NB4 (cell line): ENCODE measurements at places on chromosomes 12 and 14.

DNA sequence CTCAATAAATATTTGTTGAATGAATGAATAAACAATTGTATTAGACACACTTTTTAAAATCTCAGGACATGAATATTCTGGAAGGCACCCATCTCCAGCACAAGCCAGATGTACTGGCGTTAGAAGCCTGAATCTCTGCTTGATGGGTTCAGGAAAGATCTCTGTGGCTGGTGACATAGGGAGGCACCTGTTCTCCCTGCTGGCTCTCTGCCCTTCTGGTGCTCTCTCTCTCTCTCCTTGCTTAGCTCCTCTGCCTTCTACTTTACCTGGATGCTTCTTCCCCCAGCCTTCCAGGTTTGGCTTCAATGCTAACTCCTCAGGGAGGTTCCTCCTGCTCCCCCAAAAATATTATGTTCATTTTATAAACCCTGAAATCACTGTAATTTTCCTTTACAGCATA, 1.5 kb downstream of the CYP46A1 start:
- DNase-seq, result no peak

DNA sequence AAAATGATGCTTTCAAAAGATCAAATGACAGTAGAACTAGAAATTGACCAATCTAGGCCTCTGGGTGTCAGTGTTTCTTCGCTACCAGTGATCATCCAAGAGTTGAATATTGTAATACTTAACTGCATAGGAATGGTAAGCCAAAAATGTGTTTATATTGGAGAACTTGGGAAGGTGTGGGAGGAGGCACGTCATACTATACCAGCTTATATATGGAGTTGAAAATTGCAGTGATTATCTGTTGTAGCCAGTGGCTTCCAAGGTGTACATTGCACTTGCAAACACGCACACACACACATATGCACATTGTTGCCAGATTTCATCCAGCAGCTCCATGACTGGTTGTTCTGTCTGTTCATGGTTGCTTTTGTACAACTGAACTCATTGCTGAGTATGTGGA, 36.1 kb downstream of the EID3 start:
- no peak for DNase-seq

DNA sequence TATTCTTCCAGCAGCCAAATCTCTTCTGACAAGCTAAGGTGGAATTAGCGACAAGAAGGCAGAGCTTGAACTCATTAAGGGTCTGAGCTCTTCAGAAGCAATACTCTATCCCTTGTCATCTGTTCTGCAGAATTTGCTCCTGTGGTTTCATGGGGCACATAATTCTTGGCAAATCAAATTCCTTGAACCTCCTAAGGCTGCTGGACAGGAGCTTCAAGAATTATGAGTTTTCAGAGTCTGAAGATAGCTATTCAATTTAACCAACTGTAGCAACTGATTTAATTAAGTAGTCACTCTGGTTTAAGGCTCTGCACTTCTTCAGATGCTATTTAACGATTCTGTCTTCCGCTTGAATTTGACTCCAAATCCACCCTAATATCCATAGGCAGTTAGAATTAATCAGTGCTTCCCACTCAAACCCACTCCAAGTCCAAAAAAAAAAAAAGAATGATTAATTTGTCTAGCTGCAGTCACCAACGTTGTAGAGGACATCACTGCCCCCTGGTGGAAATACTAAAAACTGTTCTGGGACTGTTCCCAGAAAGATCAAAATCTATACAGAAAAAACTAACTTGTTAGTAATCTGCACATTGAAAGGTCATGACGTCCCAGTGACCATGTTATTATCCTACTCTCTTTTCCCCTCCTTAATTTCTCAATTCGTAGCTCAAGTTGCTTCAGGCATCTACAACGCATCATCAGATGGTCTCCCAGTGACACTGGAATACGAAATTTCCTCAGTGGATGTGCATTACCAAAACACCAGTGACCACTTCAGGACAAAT, 169.9 kb downstream of the KIF21A start:
- DNase-seq, result peak; percentile 44

- no peak for DNase-seq
Observed at GRCh38 chr12:30514666-30515065, 181.0 kb downstream of the IPO8 start.

DNA sequence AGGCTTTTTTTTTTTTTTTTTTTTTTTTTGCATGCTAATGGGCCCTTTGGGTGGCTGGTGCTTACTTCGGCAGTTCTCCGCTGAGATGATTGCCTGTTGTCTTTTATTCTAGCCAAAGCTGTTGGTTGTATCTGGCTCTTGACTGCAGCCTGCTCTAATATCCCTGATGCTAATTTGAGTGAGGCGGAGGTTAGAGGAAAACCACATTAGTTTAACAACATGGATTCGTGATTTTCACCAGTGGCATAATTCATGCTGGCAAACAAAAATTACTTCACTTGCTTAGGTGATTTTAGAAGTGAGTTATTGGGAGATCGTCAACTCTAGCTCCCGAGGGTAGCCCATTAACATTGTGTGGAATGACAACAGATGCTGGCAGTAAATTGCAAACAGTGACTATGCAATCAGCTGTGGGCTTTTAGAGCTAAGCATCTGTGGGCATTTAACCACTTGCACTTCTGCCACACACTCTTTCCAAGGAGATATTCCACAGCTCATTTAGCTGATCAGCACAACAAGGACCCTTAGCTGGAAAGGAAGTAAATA, 97.6 kb upstream of the ZDHHC17 start:
- no peak for DNase-seq

DNA sequence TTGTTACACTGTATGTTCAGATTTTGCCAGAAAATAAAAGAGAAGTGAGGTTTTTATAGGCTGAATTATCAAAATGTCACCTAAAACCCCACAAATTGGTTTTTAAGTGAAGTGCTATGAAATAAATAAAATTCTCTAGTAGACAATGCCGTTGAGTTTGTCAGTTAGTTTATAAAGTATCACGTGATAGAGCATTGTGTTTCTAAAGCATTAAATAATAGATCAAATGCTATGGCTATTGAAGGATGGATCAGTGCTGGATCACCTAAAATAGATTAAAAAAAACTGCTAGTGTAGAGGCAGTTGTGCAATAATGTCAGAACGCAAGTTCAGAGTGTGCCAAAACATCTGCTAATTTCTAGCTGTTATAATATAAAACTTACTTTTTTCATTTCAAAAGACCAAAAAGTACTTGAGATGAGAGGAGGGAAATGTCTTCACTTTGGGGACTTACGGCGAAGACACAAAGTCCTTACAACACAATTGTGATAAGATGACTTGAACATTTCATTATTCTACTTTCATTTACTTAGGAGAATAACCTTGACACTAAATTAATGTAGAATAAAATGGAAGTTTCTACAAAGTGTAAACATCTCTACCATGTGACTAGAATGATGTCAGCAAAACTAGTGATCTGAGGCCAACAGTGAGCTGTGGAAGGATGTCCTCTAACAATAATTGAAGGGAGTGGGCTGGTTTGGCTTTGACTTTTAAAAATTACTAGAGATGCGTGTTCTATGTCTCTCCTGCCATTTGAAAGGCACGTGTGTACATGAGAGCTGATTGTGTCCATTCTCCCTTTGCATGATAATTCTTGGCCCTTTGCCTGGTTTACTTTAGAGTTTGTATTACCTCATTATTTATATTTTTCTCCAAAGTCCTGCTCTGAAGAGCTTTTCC, 154.4 kb upstream of the PDE3A start:
- DNase-seq, result no peak

- peak; percentile 79 for DNase-seq
Observed at GRCh38 chr12:26124446-26125399, at the start of gene BHLHE41. Gene BHLHE41 (minus strand): TSS chr12:26125037. CDS start chr12:26124779, 258 bp downstream.

- DNase-seq, result no peak
Observed at GRCh38 chr12:28966046-28966780, 182.9 kb upstream of the FAR2 start.

DNA sequence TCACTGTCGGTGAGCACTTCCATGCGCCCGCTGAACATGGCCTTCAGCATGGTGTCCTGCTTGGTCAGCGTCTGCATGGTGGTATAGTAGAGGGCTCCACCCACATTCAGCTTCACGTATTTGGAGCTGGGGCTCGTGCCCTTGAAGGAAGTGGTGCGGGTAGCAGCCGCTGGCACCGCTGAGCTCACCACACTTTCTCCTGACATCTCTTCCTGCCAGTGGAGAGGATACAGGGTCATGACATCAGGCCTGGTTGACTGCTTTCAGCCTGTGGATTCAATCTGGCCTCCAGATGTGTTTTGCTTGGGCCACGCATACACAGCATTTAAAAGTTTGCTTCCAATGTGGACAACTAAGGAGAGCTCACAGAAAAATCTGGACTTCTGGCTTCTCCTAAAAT, 7.6 kb downstream of the KCTD10 start:
- no peak for DNase-seq

DNA sequence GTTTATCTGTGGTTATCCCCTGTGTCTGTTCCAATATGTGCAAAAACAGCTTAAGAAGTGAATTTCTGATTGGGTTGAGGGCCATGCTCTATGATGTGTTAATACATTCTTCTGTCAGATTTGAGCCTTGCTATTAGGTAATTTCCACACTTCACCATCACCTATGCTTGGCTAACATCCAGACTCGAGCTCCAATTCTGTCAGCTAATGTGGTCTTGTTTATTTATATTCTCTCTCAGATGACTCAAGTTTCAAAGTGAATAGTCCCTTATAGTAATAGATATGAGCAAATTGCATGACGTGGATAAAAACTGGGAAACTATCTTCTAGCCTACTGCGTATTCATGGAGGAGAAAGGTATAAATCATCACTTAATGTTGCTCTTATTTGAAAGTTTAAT, 451.3 kb downstream of the SNAPC1 start:
- DNase-seq, result no peak

GRCh38 chr12:23463172-23463571, 486.3 kb downstream of the SOX5 start:
- DNase-seq, result no peak

- peak; percentile 96 for DNase-seq
Observed at GRCh38 chr12:124457287-124458219, 109.9 kb downstream of the NCOR2 start.

GRCh38 chr12:50182461-50182860, 15.3 kb upstream of the CERS5 start:
- DNase-seq, result no peak

DNA sequence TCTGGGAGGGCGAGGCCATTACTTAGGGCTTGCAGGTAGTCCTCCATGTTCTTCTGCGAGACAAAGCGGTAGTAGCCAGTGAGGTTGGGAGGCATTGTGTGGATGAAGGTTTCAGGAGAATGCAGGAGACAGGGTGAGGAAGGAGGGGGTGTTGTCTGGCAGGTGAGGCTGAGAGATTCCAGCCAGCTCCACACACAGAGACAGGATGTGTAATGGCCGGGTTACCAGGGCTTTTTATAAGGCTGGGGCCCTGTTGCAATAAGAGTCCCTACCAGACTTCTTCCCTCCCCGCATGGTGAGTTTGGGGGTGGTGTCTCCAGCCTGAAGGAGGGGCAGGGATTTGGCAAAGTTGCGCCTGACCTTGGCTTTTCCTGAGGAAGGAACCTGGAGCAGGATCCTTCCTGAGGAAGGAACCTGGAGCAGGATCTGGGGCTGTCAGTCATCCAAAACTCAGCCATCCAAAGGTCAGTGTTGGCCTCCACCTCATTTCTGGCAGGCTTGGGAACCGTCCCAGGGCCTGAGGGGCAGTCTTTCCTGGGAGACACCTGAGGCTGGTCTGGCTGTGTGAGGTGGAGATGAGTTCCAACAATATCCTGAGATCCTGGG, at the start of gene RBP5:
Gene RBP5, minus strand, starts transcription at position 209 of the 606 bp plus-strand sequence. Its CDS starts 114 bp downstream, at position 95.
- DNase-seq, result no peak

DNA sequence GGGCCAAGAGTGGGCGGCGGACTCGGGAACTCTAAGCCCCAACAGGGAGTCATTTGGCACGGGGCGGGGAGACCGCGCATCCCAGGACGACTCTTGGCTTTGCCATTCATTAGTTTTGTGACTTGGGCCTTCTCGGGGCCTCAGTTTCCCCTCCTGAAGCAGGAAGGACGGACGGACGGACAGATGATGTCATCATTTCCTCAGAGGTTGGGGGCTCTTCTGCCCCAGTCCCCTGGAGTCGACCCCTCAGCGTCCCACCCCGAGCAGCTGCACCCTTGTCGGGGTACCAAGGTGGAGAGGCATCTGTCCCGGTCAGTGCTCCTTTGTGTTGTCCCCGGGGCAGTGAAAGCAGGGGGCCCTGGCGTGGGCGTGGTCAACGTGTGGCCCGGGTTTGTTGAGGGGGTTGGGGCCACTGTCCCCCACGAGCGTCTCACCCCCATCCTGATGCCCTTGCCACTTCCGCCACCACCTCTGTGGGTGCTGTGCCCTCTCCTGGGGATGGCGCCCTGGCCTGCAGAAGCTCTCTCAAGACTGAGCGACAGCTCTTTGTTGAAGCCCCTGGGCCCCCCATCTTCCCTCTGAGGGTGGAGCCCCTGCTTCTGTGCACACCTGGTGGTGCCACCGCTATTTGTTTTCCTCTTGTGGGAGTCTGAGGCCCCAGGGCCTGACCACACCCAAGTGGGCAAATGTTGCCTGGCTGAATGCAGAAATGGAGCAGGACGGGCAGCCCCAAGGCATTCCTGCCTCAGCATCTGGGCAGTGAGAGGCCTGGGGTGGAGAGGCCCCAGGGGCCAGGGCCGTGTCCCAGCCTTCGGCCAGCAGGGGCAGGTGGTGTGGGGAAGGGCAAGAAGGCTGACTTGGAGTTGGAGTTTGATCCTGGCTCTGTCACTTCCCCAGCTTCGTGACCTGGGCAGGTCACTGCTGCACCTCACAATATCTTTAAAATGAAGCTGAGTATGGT, 896 bp downstream of the HHIPL1 start:
- no peak for DNase-seq

- no peak for DNase-seq
Observed at GRCh38 chr14:65438266-65438933, 25.9 kb downstream of the FUT8 start.

DNA sequence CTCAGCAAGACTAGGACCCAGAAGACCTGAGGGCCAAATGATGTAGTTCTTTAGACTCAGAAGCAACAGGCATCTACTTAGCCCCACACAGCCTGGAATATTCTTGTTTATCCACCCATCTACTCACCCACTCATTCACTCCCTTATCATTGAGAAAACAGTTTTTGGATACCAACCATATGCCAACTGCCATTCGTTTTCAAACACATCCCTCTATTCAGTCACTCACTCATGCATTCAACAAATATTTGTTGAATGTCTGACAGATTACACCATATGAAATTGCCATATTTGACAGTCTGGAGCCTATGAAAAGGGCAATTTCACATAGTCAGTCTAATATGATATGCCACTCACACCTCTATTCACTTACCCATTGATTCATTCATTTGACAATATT, 103.2 kb downstream of the NT5DC3 start:
- DNase-seq, result no peak

DNA sequence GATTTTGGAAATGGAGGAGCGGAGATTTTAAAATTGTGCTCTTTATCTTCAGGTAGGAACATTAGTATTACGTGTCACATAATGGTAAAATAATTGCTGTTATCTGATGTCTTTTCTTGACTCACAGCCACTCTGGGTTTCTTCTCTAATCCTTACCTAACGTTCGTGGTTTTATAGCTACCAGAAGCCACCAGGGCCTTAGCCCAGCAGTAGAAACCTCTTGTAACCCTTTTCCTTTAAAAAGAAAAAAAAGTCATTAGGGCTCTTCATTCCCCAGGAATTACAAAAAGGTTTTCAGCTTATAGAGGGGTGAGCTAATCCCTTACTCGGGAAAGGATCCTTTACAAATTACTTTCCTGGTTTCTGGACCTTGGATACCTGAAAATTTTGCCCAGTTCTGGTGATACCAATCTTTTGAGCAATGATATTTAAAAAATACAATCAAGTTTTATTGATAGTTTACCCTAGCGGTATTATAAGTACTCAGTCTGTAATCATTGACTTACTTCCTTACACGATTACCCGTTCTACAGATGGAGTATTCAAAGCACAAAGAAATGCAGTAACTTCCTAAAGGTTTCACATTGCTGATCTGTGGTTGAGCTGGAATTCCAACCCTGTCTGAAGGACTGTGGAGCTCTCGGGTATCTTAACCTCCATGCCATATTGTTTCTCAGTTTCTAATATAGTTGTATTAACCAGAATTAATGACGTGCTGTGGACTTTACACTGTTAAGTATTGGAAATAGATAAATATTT, 1.6 kb downstream of the GABARAPL1 start:
- DNase-seq, result no peak
